Activated T-helper 2 cell treated with anti-CD3 and anti-CD28 coated beads, Interferon-gamma antibody, Interleukin-2, Interleukin-4, amounts not matched to agents 10 μg/mL and 5 μg/mL and 100 μg/mL, durations not matched to agents 14 hours and 24 hours and 36 hours (primary cell): ENCODE measurements at places on chromosomes 3 and 15. TPM values are rescaled to one million over a fixed set of nuclear protein-coding genes. Genes with fewer than 3 reads are reported as not detected.

GRCh38 chr3:95474338-95474737 is 1340.1 kb upstream of the EPHA6 start:
- DNase-seq = no peak

The CCRL2 gene
- total RNA-seq = 1.2 and 1.6 TPM in 2 replicates

- DNase-seq = peak; percentile 81
Measured at GRCh38 chr15:39580117-39580484, 778 bp upstream of the THBS1 start.

DNA sequence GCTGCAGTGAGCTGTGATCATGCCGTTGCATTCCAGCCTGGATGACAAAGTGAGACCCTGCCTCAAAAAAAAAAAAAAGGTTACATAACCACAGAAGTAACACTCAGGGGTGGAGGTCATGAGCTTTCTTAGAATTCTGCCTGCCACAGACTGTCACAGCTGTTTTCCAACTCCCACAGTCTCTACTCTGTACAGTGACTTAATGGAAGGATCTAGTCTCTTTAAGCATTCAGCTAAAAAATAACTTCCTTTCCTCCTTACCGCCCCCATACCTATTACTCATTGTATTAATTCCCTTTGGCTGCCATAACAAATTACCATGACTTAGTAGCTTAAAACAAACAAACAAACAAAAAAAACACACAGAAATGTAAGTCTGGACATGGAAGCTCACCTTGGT is 99.6 kb upstream of the UBE2E1 start:
- DNase-seq = no peak

- no peak for DNase-seq
Measured at GRCh38 chr15:97383516-97383915, 577.0 kb upstream of the ARRDC4 start.

The EXD1 gene
- total RNA-seq = not detected in 2 replicates

GRCh38 chr15:98899272-98900021 is 108.1 kb downstream of the PGPEP1L start:
- no peak for DNase-seq

The GLCE gene
- total RNA-seq = 2.4 and 2.5 TPM in 2 replicates

The GPR149 gene
- total RNA-seq = not detected in 2 replicates
